ENCODE measurements at places on chromosomes 16 and 17.

DNA sequence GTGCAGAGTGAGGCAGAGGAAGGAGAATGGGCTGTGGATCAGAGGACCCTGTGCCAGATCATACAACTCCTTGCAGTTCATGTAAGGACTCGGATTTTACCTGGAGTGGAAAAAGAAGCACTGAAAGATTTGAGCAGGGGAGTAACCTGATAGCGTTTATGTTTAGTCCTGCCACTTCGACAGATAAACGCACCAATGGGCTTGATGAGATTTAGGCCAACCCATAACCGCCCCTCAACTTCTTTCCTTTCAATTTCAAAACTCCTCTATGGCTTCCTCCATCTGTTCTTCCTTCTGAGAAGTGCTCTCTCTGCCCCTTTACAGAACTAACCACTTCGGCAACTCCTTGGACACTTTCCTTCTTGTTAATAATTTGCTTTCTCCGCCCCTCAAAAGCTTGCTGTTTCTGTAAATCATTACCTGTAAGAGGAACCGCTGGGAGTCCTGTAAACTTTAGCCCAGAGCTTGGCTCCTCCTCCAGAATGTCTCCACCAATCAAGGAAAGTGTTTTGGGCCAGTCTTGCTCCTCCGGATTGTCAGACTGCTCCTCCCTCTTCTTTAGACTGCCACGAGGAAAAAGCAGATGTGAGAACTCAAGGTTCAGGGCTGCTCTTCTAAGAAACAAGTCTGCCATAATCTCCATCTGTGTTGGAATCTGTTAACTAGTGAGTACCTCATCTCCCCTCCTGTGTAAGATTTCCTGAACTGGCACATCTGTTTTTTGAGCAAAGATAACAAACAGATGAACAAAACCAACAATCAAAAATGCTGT lies at the start of gene ACSM3:
TSS of gene ACSM3 (plus strand) at position 554 of the 772 bp plus-strand sequence. CDS start 6,021 bp downstream, outside the sequence.
- DNase-seq, result peak; percentile 91

DNA sequence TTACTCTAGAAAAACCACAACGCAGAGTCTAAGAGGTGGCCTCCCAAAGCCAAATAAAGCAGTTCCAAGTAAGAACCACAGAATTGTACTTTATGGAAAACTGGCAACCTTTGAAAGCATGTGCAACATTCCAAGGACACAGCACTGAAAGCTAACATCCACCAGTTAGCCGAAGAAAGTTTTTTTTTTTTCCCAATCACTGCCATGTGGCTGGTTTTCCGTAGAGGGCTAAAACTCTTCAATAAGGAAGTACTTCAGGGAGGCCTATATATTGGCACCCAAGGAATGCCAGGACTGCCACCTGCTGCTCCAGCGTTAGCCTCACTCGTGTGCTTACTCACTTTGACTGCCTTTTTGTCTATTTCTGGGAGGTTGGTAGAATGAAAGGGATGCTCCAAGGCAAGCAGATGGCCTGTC lies 25.2 kb downstream of the CEP95 start:
- DNase-seq, result no peak

DNA sequence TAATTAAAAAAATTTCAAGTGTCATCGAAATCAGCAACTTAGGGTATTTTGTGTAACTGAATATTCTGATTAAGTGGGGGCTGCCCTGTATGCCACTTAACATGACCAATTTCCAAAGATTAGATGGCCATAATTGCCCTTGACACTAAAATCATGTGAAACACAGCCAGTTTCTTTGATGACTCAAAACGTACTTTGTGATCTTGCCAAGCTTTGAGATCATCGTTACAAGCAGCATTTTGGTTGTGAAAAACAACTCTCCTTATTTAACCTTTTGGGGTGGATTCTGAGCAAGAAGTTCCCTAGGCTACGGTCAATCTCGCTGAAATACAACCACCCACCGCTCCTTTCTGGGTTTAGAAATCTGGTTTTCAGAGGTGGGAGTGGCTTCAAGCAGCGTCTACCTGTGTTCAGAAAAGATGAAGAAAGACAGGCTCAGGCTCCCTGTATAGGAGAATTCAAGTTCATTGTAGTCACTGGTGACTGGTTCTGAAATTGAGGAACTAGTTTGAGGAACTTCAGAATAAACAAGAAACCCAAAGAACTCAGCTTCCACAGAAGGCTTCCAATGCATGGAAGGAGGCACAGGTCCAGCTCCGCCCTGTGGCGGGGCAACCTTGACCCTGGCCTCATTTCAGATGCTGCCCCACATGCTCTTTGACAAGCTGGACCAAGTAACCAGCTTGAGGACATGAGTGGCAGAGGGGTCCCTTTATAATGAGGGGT lies 9.4 kb downstream of the MAP3K14 start:
- no peak for DNase-seq

DNA sequence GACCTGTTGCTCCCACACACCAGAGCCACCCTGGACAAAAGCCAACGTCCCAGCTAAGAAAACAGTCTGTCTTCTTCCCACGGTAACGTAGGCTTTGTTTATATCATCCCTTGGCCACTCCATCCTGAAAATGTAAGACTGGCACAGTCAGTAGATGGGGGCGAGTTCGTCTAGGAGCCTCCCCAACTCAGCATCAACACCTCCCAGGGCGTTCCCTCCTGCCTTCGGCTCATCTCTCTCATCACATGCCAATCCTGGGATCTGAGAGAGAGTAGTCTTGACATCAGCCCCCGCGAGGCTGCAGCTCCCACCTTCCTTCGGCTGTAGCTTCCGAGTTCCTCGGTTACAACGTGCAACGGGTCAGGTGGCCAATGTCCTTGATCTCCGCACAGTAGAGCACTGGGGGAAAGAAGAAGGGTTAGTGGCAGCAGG lies 894 bp downstream of the RNF227 start:
- DNase-seq, result no peak

DNA sequence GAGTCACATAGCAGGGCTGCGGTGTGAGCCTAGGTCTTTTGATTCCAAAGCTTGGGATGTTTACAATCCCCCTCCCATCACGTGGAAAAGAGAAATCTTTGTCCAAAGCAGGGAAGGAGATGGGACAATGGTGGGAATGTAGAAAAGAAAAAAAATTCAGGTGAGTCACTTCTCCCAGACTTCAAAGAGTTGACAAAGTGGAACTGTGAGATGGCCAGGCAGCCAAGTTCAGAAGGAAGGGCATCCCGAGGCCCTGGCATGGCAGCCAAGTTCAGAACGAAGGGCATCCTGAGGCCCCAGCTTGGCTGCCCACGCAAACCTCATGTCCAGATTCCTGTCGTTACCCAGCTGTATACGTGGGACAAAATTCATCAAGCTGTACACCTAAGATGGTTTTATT lies 47.5 kb downstream of the FOXL1 start:
- no peak for DNase-seq

DNA sequence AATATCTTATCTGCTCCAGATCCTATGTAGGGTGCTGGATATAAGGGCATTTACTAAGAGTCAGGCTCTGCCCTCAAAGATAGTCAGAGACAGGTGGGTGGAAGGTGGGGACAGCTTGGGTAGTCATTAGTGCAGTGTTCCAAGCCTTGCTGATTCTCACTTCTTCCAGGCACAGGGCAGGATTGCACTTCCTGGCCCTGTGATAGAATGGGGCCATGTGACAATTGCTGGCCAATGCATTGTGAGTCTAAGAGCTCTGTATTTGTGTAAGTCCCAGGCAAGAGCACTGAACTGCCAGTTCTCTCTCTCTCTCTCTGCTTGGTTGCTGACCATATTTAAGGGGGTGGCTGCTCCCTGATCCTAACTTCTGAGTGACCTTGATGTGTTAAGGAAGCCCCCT lies 112.1 kb downstream of the C16orf78 start:
- no peak for DNase-seq

GRCh38 chr17:74603037-74603635 lies 11.1 kb upstream of the CD300LD start:
- DNase-seq, result no peak

GRCh38 chr16:21598206-21598605 lies 1.2 kb upstream of the METTL9 start:
- no peak for DNase-seq

GRCh38 chr16:19527161-19527560 lies 3.4 kb downstream of the CCP110 start:
- no peak for DNase-seq

DNA sequence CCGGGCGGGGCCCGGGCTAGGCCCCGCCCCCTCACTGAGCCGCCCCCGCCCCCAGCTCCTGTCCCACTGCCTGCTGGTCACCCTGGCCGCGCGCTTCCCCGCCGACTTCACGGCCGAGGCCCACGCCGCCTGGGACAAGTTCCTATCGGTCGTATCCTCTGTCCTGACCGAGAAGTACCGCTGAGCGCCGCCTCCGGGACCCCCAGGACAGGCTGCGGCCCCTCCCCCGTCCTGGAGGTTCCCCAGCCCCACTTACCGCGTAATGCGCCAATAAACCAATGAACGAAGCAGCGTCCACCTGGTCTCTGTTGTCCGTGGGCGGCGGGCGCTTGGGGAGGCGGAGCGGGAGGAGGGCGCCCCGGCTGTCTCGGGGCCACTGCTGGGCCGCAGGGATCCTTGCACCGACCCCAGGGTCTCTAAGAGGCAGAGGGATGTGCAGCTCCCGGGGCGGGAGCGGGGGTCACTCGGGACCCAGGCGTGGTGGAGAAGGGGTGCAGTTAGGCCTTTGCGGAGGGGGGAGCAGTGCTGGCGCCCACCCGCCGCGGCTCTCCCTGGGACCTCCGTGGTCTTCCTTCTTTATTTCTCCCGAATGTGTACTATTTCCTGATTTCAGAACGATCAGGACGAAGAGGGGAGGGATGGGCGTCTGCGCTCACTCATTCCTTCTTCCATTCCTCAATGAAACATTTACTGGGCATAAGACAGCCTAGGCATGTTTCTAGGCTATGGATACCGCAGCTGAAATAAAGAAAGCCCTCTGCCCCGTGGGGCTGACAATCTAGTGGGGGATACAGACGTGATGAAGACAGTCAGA lies 2.0 kb downstream of the HBZ start:
- no peak for DNase-seq

- no peak for DNase-seq
Observed at GRCh38 chr16:88460496-88461330, 7.6 kb downstream of the ZFPM1 start.

- no peak for DNase-seq
Observed at GRCh38 chr17:61756561-61756960, 106.8 kb downstream of the BRIP1 start.

DNA sequence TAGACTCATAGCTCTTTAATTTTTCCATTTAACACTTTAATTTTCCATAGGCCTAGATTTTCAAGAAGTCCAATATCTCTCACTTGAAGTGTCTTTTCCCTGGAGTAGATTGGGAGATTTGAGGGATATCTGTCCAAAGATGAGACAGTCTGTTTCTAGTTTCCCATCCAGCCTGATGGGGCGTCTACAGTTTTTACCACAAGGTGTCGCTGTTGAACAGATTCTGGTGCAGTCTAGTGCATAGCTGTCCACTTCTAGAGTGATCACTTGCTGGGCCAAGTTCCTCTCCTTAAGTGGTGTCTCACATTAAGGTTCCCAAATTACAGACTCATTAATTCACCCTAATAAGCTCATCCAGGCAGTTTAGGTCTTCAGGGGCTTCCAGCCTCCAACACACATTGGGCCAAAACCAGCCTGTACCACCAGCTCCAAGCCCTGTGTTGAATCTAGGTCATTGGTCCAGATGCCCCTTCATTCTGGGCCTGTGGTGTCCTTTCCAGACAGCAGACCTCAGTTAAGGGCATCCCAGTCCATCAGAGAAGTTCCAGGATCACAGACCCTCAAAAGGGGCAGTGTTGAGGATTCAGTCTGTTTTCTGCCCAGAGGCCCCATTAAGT lies 9.4 kb downstream of the SNX20 start:
- no peak for DNase-seq

DNA sequence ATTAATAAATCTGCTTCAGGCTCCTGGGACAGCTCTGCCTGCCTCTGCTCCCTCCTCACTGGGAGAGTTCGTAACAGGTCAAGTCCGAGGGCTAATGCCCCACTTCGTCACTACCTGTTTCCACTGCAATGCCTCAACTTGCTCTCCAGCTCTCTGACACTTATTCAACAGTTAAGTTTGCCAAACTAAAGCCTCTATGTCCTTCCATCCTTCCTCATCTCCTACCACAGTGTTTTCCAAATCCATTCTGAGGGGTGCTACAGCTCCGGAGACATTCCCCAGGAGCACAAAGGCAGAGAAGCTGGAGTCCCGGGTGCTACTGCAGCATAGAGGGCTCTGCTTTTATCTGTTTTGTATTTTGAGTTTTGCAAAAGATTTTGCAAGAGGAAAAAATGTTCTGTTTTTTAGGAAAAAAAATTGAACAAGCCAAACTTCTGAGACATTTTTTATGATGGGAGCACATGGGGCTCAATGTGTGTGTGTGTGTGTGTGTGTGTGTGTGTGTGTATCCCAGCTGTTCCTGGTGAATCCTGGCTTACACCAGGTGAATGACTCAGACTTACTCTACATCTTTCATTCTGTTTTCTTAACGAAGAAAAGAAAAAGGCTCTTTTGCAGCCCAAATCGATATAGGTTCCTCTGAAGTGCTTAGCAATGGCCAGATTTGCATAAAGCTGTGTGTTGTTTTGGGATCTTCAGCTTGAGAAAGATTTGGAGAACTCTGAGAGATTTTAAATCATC lies 46.1 kb upstream of the MYOCD start:
- DNase-seq, result no peak

- DNase-seq, result no peak
Observed at GRCh38 chr16:27399969-27400368, 2.0 kb upstream of the IL21R start.

DNA sequence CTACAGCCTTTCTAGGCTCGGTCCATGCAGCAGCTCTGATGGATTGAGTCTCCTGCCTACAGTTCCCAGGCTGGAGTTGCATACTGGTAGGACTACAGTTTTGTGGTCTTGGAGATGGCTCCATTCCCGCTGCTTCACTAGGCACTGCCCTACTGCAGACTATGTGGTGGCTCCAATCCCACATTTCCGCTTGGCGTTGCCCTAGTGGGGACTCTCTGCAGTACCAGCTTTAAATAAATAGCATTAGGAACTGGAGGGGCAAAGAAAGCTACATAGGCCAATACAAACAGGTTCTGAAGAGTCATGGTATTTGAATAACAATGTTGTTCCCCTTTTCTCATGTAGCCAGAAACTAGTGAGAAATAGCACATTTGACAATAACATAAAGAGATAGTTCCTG lies 5.4 kb upstream of the GOSR2 start:
- DNase-seq, result no peak

DNA sequence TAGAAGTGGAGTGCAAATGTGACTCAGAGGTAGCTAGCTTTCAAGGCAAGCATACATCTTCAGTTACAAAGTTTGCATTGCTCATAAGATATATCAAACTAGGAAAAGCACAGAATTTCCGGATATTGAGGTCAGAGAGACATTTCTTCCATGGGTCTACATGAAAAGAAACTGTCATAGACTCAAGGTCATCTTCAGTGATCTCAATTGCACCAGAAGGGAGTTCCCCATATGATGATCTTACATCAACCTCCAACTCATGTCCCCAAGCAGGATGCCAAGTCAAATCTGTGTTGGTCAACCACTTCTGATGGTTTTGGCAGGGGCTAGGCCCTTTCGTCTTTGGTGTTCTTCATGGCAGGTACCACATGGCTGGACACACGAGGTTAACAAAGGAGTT lies 459.9 kb upstream of the MAF start:
- DNase-seq, result no peak

- DNase-seq, result no peak
Observed at GRCh38 chr17:67365738-67366192, 612 bp downstream of the PSMD12 start.

GRCh38 chr16:82199209-82199608 lies 29.2 kb upstream of the MPHOSPH6 start:
- DNase-seq, result no peak

Data from right renal cortex interstitium (tissue), 3 donors.